ENCODE measurements at places on chromosomes 6 and 20. TPM values are rescaled to one million over a fixed set of nuclear protein-coding genes. Genes with fewer than 3 reads are reported as not detected.
A peak's percentile ranks its signal among the peaks of the same experiment; 100 is the strongest.

GRCh38 chr6:129251669-129252376 is 368.9 kb downstream of the LAMA2 start:
- DNase-seq, result peak; percentile 61

DNA sequence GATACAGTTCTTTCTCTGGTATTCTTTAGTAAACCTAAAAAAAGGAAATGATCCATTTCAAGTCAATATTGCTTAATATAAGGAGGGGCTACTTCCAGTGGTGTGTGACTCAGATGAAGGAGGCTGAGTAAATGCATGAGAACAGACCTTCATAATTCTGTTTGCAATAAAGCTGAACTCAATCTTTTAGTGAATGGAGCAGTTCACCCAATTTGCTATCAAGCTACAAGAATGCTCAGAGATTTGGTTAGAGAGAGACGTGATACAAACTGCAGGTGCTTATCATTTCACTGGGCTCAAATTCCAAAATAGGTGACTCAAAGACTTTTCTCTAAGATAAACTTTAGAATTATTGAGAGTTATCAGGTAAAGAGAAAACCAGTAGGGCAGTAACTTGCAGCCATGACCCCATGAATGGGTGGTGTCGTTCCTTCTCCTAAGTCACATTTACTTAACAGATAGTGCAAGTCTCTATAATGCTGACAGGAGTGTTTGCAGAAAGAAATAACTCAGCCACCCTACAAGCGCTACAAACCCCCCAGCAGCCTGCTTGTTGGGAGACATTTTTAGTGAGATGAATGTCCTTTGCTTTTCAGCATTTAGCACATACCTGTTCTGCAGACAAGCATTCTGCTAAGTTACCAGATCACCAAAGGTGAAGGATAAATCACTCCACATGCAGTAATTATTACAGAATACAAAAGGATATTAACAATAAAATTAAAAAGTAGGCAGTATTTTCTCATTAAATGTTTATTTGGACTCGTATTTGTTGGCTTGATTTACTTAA is 16.4 kb upstream of the BLOC1S5 start:
- DNase-seq, result no peak

DNA sequence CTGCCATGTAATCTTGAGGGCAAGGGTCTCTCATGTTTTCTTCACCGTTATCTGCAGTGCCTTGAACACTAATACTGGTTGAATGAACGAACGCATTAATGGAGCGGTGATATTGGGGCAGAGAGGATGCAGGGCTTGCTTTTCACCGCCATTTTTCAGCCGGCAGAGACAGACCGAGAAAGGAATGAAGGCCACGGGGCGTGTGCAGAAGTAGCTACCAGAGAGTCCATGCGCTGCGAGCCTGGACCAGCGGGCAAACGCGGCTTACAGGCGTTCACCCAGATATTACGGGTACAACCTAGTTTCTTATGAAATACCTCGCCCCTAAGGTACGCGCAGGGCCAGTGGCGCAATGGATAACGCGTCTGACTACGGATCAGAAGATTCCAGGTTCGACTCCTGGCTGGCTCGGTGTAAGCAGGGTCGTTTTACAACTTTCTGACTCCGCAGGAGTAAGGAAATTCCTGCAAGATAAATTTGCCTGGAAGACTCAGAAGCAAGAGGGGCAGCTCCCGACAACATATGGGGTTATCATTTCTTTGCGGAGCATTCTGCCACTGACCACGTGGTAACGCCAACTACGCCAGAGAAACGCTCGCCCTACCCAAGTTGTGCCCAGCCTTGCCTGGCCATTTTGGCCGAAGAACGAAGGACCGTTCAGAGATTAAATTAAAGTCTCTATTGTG is 863 bp upstream of the HMGN4 start:
- peak; percentile 93 for DNase-seq

GRCh38 chr6:105492706-105493673 is 90.1 kb upstream of the PREP start:
- no peak for DNase-seq

DNA sequence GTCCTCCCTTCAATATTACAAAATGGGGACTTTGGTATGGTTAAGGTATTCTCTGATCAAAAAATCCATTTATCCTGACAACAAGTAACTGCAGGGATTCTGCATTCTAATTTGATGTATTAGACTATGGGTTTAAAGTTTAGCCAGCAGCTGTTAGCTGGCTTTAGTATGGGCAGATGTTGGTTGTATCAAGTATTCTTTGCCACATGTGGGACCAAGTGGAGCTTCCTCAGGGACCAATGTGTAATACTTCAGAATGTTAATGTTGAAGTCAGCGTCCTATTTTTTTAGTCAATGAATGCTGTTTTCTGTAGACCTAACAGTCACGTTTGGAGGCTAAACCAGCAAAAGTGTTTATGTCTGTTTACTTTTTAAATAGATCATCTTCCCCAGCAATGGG is 41.4 kb downstream of the MOXD1 start:
- no peak for DNase-seq

GRCh38 chr6:27834879-27835549 is 77.2 kb downstream of the OR2B2 start:
- no peak for DNase-seq

- no peak for DNase-seq
Observed at GRCh38 chr20:24664266-24664986, 195.0 kb downstream of the SYNDIG1 start.

DNA sequence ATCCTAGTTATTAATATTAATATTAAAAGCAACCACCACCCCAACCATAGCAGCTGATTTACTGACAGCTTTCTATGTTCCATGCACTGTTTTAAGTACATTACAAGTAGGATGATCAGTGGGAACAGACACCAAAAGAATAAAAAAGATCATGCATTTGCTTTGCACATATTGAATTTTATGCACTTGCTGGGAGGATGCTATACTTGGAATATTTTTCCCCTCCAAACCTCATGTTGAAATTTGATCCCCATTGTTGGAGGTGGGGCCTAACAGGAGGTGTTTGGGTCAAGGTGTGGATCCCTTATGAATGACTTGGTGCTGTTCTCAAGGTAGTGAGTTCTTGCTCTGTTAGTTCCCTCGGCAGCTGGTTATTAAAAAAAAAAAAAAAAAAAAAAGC is 178.9 kb upstream of the MYLIP start:
- DNase-seq, result no peak

DNA sequence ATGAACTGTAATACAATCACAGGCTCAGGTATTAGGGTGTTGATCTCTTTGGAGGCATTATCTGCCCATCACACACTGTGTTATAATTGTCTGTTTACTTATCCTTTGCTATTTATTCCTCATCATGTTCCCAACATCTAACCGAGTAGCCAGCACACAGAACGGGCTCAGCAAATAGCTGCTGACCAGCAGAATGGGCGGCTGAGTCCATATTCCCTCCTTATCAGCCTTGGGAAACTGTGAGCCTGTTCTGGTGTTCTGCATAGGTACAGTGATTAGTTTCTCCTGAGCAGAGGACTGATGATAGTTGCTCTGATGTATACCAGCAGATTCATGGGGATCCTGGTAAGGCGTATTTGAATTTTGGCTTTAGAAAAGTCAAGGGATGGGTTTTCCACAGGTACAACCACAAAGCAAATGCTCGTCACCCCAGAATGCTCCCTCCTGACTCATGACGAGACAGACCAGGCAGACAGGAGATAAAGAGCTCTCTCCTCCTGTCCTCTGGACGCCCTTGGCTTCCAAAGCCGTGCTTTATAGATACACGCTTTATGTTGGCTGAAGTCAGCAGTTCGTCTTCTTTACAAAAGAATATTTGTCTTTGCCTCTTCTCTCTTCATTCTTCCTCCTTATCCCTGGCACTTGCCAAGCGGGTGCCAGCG is 166.7 kb downstream of the TTLL2 start:
- DNase-seq, result no peak

OR2J3 gene
- total RNA-seq, result not detected

NKX2-2 gene
- total RNA-seq, result not detected

SLC4A11 gene
- total RNA-seq, result 1.1 TPM

PRRT1 gene
- 0.36 TPM for total RNA-seq

PRSS16 gene
- 2.3 TPM for total RNA-seq

PLCG1 gene
- total RNA-seq, result 133 TPM

MARCKS gene
- total RNA-seq, result 0.07 TPM

All from activated CD4-positive, alpha-beta memory T cell treated with anti-CD3 and anti-CD28 coated beads for 36 hours (primary cell).